ENCODE measurements at places on chromosomes 7 and 10.

DNA sequence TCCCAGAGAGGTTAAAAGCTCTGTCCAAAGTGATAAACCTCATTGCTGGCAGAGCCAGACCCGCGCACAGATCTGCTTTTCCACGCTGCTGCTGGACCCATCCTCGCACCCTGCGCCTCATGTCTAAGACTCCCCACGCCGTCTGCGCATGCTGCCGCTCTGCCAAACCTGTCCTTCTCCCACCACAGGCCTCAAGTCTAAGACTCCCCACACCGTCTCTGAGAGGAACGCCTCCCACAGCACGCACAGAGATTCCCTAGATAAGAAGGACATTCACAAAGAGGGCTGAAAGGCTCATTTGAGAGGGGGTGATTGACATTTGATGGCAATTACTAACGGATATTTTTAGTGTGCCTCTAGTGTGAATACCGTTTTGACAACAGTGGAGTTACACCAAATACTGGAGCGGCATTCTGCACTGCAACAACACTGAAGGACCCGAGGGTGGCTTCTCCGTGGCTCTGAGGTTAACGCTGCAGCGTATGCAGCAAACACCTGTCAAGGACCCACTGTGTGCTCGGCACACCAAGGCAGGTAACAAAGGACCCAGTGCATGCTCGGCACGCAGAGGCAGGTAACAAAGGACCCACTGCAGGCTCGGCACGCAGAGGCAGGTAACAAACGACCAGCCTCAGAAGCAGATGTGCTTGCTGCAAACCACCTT is 231.4 kb downstream of the DNAJB6 start:
- DNase-seq, result no peak

- DNase-seq, result no peak
Observed at GRCh38 chr10:132671228-132672154, 114.5 kb downstream of the NKX6-2 start.

GRCh38 chr7:67371429-67372305 is 375.0 kb downstream of the TYW1 start:
- peak; percentile 87 for DNase-seq

DNA sequence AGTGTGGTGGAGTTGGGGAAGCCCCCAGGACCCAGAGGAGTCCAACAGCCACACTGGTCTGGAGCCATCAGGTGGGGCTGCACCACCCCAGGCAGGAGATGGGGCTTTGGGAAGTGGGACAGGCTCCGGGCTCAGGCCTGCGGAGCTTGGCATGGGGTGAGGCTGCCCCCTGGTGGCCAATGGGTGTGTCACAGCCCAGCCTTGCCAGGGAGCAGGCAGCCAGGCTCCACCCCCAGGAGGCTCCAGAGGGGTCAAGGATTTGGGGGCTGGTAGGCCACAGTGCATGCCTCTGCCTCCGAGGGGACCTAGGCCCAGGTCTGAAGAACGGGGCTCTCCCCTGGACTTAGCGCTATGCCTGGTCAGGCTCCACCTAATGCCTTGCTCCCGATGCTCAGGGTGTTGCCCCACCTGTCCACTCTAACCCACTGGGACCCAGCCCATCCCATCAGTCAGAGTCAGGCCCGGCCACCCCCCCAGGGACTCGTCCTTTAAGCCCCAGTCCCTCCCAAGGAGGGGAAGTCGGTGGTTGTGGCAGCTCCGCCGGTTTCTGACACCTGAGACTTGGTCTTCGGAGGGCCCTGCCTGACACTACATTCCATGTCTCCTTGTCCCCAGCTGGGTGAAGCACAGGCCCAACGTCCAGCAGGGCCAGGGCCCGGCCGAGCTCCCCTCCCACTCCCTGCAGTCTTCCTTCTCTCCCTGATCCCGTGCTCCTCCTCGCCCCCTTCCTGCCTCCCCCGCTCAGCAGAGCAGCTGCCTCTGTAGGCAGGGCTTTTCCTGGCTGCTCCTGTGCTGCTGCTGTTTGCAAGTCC is 11.3 kb upstream of the SAMD8 start:
- peak; percentile 81 for DNase-seq

GRCh38 chr7:945147-945555 is 9.3 kb downstream of the ADAP1 start:
- DNase-seq, result no peak

- DNase-seq, result no peak
Observed at GRCh38 chr10:131621784-131622624, 278.8 kb upstream of the PPP2R2D start.

DNA sequence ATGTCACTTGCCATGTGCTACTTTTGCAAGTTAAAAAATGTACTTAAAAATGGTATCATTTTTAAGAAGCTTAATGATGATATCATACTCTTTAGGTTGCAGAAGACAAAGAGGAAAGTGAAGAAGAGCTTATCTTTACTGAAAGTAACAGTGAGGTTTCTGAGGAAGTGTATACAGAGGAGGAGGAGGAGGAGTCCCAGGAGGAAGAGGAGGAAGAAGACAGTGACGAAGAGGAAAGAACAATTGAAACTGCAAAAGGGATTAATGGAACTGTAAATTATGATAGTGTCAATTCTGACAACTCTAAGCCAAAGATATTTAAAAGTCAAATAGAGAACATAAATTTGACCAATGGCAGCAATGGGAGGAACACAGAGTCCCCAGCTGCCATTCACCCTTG is 6.1 kb downstream of the LMOD2 start:
- DNase-seq, result no peak

GRCh38 chr7:51299391-51300133 is 17.0 kb downstream of the COBL start:
- no peak for DNase-seq

DNA sequence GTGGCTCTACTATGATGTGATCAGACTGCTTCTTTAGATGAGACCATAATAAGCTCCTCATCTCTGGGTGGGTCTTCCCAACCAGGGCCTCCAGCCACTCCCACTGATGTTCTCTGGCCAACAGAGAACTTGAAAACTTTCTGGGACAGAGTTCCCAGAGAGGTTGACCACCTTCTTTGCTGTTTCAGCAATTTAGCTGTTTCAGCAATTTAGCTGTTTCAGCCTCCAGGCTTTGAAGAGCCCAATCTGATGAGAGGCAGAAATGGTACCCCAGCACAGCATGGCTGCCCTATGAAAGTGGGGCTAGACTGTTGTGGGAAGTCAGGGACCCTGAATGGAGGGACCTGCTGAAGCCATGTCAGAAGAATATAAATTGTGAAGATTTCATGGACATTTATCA is 49.0 kb downstream of the ZNF92 start:
- no peak for DNase-seq

- no peak for DNase-seq
Observed at GRCh38 chr7:50069613-50070012, 23.4 kb downstream of the ZPBP start.

DNA sequence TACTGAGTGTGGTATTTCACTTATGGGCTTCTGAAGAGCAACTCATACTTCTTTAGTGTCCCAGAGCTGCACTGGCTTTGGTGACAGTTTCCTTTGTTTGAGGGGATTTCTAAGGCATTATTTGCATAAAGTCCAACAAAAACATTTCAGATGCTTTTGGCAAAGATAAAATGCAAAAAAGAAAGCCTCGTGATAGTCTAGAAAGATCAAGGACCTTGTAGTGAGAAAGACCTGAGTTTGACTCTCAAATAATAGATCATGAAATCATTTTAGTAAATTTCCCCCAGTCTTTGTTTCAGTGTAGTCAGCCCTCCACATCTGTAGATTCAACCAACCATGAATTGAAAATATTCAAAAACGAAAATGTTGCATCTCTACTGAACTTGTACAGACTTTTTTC is 107.4 kb downstream of the EEPD1 start:
- no peak for DNase-seq

DNA sequence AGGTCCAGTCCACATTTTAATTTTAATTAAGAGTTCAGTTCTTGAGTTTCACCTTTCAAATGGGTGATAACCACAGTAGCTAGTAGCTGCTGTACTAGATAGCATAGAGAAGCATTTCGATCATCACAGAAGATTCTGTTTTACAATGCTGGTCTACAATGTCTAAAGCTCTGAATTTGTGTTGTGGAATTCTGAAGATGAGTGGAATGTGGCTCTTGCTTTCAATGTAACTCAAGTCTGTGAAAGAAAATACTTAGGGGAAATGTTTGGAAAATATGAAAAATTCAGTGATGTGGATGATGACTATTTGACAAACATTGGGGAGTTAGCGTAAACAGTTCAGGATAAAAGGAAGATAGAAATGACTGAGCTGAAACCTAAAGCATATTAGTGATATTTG is 139.4 kb downstream of the GNAT3 start:
- DNase-seq, result no peak

DNA sequence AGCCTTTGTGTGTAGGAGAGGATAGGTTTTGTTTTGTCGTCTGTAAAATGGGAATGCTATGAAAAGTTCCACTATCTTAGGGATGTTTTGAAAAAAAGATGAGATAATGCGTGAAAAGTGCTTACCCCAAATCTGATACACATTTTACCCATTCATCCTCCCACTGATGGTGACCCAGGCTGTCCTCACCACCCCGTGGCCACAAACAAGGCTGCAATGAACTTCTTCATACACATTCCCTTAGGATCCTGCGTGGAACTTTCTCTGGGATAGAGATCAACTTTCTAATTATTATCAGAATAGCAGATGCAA is 399 bp upstream of the OGDHL start:
- DNase-seq, result no peak

All from muscle of arm (tissue), 14 donors.